Kidney (tissue), 22 donors: ENCODE measurements at places on chromosomes 3 and 15. TPM values are rescaled to one million over a fixed set of nuclear protein-coding genes. Genes with fewer than 3 reads are reported as not detected.

DOCK3 gene
- 0.54 TPM for total RNA-seq

GHSR gene
- total RNA-seq, result not detected

GOLGA8B gene
- 125 TPM for total RNA-seq

MYLK gene
- 164 TPM for total RNA-seq

PYGO1 gene
- 3.7 TPM for total RNA-seq

HHLA2 gene
- 5.1 TPM for total RNA-seq

DNA sequence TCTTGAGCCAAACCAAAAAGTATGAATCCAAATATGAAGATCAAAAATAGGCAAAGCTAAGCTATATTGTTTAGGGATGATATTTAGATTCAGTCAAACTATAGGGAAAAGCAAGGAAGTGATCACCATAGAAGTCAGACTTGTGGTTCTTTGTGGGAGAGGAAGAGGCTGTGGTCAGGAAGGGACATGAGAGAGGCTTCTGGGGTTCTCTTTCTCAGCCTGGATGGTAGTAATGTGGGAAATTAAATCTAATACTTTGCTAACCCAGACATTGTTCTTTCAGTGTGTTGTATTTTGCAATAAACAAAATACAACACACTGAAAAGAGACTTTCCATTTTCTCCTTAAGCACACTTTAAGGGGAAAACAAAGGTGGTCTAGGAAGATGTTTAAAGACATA, 3.1 kb downstream of the CX3CR1 start:
- H3K36me3 ChIP-seq, result no peaks in the 10 kb centered on the region
- no peaks in the 10 kb centered on the region for H3K4me1 ChIP-seq
- DNase-seq, result no peak

DNA sequence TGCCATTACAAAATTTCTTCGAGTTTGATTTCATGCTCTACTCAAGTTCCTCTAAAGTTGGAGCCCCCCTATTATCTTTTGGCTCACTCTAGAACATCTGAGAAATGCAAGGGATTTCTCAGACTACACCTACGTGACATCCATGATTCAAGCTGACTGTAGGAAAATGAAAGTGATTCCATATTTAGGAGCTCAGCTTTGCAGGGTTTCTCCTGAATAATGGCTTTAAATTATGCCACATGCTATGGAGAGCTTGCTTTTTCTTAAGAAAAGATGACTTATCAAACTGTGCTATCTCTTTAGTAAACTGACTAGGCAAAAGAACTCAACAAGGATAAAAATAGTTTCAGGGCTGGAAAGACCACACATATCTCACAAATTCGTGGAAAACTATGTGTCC, 292.1 kb downstream of the LSAMP start:
- H3K4me3 ChIP-seq, result no peak overlapping the region
- no peak for DNase-seq
- H3K36me3 ChIP-seq, result no peaks in the 10 kb centered on the region
- no peaks in the 10 kb centered on the region for H3K27me3 ChIP-seq
- H3K27ac ChIP-seq, result no peak overlapping the region
- H3K4me1 ChIP-seq, result no peaks in the 10 kb centered on the region

GRCh38 chr3:94862703-94863102, 799.8 kb downstream of the NSUN3 start:
- no peak overlapping the region for H3K27ac ChIP-seq
- H3K36me3 ChIP-seq, result no peaks in the 10 kb centered on the region
- no peaks in the 10 kb centered on the region for H3K27me3 ChIP-seq
- DNase-seq, result no peak

DNA sequence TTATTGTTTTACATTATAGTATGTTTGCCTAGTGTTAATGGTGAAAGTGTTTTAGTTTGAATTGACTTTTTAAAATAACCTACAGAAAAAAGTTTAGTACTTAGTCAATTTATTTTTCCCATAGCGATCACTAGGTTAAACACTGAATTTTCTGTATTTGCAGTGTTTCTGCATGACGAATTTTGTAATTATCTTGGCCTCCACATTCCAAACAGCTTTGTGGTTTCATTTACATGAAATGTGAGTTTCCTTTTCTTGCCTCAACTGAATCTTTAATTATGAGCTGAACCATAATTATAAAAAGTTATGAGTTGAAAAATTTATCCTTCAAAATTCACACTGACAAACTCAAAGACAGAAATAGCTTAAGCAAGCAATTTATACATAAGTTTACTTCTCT, 235.5 kb downstream of the CTNNB1 start:
- H3K27me3 ChIP-seq, result no peaks in the 10 kb centered on the region
- no peak for DNase-seq
- no peak overlapping the region for H3K27ac ChIP-seq
- H3K36me3 ChIP-seq, result no peaks in the 10 kb centered on the region
- no peaks in the 10 kb centered on the region for H3K4me1 ChIP-seq

GRCh38 chr3:70264122-70264780, 48.2 kb downstream of the MDFIC2 start:
- H3K27me3 ChIP-seq, result no peaks in the 10 kb centered on the region
- H3K4me3 ChIP-seq, result no peak overlapping the region
- no peak for DNase-seq
- H3K27ac ChIP-seq, result no peak overlapping the region
- H3K36me3 ChIP-seq, result no peaks in the 10 kb centered on the region

DNA sequence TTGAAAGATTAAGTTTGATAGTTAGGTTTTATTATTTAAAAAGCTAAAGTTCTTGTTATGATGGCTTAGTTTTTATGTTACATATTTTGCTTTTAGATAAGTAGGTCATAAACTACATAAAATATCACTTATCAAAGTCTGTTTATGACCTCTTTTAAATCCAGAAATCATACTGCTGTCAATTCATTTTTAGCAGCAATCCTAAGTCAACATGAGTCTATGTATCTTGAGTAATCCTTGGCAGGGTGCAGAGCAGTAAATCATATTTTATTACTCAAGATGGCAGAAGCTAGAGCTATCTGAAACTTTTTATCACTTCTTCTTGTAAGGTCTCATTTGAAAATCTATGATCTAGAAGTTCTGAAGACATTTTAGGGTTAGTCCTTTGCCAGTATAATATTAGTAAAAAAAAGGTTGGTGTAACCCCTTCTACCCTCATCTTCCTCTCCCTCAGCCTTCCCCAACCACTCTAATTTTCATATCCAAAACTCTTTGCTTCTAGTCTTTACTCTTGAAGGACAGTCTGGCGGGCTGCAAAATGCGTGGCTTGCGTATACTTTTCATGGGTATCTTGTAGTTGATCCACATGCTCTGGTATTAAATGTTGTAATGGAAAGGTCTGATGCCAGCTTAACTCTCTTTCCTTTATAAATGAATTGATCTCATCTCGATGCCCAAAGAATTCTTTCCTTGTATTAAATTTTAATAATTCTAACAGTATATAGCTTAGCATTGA, 134.0 kb upstream of the THRB start:
- no peaks in the 10 kb centered on the region for H3K27me3 ChIP-seq
- no peaks in the 10 kb centered on the region for H3K4me1 ChIP-seq
- no peak for DNase-seq
- H3K36me3 ChIP-seq, result no peaks in the 10 kb centered on the region
- H3K27ac ChIP-seq, result no peak overlapping the region
- H3K4me3 ChIP-seq, result no peak overlapping the region

GRCh38 chr15:41885321-41885720, 8.5 kb downstream of the SPTBN5 start:
- H3K27ac ChIP-seq, result no peak overlapping the region
- H3K4me3 ChIP-seq, result no peak overlapping the region
- H3K27me3 ChIP-seq, result no peaks in the 10 kb centered on the region
- H3K36me3 ChIP-seq, result no peaks in the 10 kb centered on the region

GRCh38 chr15:61644550-61644949, 415.4 kb upstream of the RORA start:
- H3K27me3 ChIP-seq, result no peaks in the 10 kb centered on the region
- DNase-seq, result no peak
- H3K4me1 ChIP-seq, result no peaks in the 10 kb centered on the region

DNA sequence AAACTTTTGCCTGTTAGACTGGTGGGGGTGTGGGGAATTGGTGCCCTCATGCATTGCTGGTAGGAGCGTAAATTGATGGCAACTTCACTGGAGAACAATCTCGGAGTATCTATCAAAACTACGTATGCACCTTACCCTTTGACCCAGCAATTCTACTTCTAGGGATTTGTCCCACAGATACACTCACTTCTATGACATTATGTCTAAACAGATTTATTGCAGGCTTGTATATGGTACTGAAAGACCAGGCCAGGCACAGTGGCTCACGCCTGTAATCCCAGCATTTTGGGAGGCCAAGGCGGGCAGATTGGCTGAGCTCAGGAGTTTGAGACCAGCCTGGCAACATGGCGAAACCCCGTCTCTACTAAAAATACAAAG, 30.3 kb downstream of the PPCDC start:
- H3K27ac ChIP-seq, result no peak overlapping the region
- H3K27me3 ChIP-seq, result no peaks in the 10 kb centered on the region
- no peak for DNase-seq
- H3K4me3 ChIP-seq, result no peak overlapping the region

DNA sequence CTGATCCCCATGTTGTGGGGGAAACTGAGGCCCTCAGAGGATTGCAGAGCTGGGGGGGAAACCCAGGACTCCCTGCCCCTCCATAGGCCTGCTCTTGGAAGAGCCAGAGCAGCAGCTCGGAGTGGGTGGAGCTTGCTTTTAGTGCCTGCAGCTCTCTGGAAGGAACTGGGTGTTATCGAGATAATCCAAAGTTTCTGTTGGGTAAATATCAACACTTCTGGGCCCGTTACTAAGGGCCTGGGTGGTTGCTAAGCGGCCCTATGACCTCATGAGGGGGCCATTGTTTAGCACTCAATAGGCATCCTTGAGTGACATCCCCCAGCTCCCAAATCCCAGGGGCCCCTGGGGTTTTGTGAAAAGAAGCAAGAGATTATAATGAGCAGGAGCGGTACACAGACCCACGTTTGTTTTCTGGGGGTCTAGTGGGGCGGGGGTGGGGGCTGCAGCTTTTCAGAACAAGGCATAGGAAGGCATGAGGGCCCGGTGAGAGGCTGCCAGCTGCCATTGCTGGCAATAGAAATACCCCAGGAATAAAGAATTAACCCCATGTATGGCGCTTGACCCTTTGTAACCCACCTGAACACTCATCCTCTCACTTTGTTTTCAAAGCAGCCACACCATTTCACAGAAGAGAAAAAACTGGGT, 48.3 kb upstream of the ATP2B2 start:
- H3K4me1 ChIP-seq, result no peaks in the 10 kb centered on the region
- no peaks in the 10 kb centered on the region for H3K27me3 ChIP-seq
